ENCODE measurements at places on chromosomes 1 and 21.

DNA sequence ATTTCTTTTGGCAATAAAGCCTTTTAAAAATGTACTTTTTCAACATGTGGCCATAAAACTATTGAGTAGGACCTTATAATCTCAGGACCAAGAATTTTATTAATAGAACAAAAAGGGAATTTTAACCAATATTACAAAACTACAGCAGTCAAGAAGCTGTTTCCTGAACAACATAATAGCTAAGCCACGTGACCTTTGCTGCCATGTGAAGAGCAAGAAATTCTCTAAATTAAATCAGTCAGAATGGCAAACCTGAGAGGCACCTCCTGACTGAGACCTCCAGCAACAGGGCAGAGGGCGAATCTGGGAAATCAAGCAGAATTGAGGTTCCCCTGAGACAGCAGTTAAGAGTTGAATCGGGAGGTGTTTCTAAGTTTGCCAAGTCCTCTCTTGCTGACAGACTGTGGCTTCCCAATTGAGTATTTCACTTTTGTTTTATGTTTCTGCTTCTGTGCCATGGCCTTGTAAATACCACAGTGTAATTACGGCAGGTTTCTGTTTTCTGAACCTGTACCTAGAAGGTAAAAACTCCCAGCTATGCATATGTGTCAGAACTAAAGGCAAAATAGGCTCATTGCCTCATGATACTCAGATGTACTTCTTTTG, 358.4 kb downstream of the NTNG1 start:
- peak; percentile 28 for DNase-seq

GRCh38 chr1:152759453-152760173, 1.8 kb downstream of the KPRP start:
- DNase-seq: no peak

DNA sequence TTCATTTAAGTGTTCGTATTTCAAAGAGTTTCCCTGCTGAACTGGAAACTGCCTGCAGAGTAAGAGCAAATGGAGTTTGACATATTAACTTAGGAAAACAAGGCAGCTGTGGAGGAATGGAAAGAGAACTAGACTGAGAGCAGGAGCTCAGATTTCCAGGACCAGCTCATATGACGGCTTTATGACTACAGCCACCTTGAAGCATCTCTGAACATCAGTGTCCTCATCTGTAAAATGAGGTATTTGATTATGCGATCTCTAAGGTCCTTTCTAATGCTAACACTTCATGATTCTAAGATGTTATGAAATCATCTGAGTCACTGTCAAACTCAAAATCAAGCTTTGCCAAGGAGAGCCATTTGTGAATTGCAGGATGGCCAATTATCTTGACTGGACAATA, 112.3 kb downstream of the PRRX1 start:
- DNase-seq: no peak

- DNase-seq: no peak
These were observed 21.5 kb upstream of the SCYL3 start for GRCh38 chr1:169915150-169915549.

DNA sequence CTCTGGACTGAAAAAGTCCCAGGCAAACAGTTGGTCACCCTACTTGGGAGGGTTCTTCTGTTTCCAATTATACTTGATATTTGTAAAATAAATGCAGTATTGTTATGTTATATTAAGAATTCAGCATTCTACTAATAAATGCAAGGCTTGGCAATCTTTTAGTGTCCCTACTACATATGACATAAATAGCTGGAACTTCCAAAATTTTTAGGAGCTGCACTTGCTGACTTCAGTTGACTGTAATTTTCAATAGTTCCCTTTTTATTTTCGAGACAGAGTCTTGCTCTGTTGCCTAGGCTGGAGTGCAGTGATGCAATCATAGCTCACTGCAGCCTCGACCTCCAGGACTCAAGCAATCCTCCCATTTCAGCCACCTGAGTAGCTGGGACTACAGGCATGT, 20.0 kb downstream of the FOXD3 start:
- no peak for DNase-seq
